ENCODE measurements at places on chromosomes 11 and 22.

- no peak for DNase-seq
Measured at GRCh38 chr11:68905421-68906360, 2.0 kb downstream of the IGHMBP2 start.

DNA sequence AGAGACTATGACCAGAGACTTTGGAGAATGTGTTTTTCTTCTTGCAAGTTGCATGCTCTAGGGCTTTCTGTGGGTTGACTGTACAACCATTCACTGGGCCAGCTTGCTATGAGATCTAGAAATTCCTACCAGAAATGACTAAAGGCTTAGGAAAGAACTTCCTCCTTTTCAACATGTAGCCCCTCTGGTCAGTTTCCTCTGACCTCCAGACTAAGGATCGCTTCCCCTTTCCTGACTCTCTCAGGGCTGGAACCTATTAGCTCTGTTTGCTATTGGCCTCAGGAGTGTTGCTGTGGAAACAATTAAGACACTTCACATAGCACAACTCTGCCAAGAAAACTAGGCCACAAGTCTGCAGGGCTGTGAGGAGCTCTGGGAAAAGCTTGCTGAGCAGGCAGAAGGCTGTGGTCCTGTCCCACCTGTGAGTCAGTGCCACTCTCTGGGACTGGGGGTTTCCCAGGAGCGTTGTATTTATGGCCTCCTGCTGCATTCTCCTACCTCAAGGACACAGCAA is 10.7 kb downstream of the CRY2 start:
- peak; percentile 93 for DNase-seq

- DNase-seq = no peak
Measured at GRCh38 chr11:80596291-80596810, 1155.5 kb upstream of the TENM4 start.

DNA sequence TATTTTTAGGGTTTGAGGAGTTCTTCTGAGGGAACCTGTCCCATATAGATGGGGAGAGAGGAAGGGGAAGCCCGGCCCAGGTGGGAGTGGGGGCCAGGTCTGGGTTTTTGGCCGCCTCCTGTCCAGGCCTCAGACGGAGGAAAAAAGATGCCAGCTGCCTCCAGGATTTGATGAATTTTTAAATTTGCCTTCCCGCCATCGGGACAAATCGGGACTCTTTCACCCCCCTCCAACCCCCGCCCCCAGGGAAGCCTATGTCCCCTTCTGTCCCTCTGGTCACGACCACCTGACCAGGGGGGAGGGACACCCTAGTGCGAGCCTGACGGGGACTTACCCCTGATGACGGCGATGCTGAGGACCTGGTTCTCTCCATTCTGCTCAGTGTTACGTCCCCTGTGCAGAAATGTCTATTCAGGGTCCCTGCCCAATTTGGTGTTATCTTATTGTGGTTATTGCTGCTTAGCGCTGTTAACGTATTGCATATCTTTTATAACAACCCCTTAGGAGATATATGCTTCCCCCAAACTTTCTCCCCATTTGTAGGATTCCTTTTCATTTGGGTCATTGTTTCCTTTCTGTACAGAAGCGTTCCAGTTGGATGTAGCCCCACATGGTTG is 115.9 kb upstream of the GRK3 start:
- no peak for DNase-seq

- no peak for DNase-seq
Measured at GRCh38 chr11:43532041-43532440, 148.5 kb upstream of the HSD17B12 start.

DNA sequence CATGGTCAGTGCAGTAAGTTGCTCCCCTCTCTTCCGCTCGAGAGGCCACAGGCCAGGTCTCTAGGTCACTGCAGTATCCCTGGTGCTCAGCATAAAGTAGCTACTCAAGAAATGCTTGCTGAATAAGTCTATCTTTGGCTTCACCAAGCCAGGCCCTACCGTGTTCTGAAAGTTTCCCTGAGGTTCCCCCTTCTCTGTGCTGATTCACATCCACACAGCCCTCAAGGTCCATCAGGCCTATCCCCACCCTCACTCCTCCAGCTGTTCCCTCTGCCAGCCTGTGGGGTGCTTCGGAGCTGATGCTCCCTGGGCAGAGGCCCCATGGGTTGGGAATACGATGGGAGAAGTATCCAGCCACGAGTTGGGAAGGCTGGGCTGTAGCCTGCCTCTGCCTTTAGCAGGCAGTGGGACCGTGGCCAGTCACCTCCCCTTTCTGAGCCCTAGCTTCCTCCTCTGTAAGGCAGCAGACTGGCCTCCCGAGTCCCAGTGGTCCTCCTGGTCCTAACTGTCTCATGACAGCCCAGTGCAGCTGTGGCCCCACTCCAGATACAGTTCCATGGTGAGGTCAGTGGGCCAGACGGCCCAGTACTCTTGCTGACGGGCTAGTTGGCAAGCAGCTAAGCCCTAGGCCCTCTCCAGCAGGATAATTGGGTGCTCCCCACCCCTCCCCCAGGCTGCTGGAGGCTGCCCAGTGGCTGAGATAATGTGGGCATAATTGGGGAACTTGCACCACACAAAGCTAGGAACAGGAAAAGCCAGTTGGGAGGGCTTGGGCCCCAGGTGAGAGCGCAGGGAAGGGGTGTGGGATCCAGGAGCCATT is 48.2 kb downstream of the NECTIN1 start:
- DNase-seq = no peak

- DNase-seq = no peak
Measured at GRCh38 chr11:86678296-86678695, 5.9 kb upstream of the ME3 start.

DNA sequence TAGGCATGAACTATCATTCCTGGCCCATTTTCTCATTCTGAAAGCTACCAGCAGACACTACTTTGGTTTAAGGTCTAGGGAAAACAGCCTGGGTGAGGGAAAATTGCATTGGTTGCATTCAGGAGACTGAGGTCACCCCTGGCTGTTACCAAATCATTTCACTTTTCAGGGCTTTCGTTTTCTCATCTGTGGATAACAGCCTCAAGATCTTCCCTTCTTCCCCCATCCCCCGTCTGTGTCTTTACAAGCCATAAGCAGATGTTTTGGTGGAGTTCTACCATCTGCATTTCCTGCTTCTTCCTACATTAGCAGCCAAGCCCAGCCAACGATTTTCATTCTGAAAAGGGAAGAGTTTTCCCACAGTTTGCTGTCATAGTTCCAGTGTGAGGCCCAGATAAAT is 130.4 kb downstream of the HIPK3 start:
- DNase-seq = no peak

DNA sequence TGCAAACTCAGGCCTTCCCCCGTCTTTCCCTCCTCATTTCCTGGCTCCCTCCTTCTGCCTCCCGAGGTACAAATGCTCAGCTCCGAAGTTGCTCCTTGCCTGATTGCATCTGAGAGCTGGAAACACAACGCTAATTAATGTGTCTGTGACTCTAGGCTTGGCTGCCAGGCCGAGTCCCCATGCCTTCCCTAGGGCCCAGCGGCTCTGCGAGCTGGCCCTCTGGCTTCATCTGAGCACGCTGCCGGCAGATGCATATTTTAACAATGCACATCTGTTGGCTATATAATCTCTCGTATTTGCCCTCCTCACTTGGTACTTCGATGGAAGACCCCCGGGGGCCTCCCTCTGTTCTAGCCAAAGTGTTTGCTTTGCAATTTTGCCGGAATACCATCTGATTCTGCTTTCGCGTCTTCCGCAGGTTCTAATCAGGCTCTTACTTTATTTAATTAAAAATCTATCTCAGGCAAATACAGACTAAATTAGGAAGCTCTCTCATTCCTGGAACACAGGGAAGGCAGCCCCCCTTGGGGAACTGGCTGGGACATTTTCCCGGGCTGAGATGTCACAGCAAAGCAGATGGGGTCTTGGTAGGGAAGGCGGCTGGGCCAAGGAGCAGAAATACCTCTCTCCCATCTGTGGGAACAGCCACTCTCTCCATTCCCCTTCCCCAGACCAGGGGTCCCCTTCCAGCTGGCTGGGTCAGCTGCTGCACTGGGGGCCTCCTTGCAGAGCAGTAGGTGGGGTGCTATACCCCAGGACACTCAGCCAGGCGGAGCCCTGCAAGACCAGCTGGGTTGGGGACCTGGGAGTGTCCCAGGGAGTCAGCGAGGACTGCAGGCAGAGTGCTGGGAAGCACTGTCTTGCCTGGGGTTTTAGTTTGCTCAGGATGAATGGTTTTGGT is 162.8 kb downstream of the ST3GAL4 start:
- DNase-seq = no peak

- DNase-seq = no peak
Measured at GRCh38 chr11:105367129-105367528, 227.6 kb upstream of the CARD18 start.

GRCh38 chr22:43772831-43773230 is 39.3 kb downstream of the EFCAB6 start:
- DNase-seq = no peak

DNA sequence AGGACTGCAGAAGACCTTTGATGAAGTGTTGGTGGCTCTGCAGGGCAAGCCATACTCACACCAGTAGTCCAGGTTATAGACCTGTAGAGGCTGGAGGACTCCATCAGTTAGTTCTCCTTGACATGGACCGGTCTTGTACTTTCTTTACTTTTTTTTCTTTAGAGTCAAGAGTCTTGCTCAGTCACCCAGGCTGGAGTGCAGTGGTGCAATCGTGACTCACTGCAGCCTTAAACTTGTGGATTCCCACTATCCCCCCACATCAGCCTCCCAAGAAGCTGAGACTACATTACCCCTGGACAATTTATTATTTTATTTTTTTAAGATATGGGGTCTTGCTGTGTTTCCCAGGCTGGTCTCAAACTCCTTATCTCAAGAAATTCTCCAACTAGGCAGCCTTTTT is 49.6 kb upstream of the E2F8 start:
- no peak for DNase-seq

DNA sequence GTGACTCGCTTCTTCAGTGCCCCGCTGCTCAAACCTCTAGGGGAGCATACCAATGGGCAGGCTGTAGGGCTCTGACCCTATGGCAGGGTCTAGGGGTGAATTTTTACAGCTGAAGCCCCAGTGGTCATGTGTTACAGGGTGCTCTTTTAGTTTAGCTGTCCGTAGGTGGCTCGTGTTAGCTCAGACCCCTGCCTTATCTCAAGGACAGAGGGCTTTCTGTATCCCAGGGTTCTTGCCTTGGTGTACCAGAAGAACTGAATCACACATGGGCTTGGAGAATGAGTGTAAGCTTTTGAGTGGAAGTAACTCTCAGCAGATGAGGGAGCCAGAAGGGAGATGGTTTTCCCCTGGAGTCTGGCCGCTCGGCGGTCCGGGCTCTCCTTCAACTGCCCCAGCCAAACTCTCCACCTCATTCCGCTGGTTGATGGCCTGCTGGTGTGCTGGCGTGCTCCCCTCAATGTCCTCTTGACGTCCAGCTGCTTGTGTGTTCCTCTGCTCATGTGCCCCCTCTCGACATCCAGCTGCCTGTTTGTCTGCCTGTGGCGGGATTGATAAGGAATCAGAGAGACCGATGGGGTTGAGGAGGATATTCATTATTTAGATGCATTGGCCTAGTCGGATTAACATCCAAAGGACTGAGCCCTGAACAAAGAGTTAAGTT is 37.5 kb downstream of the BIRC2 start:
- DNase-seq = no peak

GRCh38 chr11:11822946-11823345 is 18.8 kb upstream of the USP47 start:
- DNase-seq = no peak

DNA sequence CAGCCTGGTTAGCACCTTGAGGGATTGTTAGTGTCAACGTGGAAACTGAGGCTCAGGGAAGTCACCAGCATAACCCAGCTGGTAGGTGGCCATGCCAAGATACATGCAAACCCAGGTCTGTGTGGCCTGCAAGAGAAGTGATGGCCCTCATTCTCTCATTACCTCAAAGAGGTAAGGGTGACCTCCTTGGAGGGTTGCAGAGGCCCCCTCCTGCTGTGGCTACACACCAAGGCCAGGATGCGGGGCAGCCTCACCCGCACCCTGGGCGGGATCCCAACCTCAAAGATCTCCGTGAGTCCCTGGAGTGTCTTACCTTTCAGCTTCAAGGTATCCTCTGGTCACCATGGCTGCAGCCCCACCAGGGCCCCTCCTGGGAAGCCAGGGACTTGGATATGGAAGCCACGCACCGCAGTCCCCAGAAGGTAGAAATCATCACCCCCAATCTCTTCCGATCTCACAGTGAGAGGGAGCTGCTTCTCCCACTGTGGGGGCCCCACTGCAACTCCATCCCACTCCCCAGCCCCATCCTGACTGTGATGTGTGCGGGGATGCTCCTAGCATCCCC is 95.4 kb downstream of the MORC2 start:
- DNase-seq = no peak

DNA sequence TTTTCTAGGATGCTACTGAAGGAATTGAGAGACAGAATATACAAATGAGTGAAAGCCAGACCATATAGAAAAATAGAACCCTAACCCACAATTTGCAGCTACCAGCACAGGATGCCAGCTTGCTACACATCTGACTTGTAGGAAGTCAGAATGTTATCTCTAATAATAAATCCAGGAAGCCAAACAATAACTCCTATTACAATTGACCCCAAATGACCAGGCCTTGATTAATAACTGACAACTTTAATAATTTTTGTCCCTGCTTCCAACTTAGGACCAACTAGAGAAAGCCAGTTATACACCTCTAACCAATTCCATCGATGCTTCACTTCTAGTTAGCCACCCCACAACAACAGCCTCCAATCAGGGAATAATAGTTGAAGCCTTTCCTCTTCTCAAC is 193.4 kb downstream of the CASP12 start:
- DNase-seq = no peak

DNA sequence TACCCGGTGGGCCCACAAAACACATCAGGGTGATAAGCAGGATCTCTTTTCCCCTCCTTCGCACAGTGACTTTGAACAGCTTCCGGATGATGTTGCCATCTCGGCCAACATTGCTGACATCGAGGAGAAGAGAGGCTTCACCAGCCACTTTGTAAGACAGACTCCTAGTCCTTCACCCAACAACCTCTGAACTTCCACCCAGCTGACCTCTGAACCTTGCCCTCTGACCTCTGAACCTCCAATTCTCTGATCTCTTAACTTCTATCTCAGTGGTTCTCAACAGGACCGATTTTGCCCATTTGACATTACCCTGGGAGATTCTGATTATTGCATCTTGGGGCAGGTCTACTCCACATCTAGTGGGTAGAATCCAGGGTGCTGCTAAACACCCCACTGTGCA is 3.2 kb downstream of the NCF4 start:
- DNase-seq = no peak
